ENCODE measurements at places on chromosomes 5 and 9.

DNA sequence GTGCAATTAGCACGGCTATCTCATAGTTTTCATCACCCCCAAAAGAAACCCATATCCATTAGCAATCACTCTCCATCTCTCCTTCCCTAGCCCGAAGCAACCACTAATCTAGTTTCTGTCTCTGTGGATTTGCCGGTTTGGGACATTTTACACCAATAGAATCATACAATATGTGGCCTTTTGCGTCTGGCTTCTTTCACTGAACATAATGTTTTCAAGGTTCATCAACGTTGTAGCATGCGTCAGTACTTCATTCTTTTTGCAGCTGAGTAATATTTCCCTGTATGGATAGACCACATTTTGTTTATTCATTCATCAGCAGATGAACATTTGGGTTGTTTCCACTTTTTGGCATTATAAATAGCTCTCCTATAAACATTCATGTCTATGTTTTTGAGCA lies 75.4 kb upstream of the TBC1D2 start:
- no peak for ATAC-seq

DNA sequence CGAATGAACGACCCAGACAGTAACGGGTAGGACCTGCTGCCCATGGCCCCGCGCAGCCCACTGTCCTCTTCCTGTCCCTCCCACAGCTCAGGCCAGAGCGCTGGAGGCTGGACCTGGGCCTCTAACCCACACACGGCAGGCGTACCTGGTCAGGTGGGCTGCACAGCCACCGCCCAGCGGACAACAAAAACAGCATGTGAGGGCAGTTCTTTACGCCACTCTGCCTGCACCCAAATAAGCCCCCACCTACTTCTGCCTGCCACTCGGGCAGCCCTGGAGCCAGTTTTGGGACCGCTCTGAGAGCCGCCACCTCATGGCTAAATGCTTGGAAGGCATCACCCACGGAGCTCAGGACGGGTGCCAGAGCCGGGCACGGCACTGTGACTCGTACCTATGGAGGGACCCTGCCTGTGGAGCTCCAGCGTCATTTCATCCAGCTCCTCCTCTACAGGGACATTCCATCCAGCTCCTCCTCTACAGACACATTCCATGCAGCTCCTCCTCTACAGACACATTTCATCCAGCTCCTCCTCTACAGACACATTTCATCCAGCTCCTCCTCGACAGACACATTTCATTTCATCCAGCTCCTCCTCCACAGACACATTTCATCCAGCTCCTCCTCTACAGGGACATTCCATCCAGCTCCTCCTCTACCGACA lies 18.9 kb downstream of the CLPTM1L start:
- ATAC-seq: no peak

DNA sequence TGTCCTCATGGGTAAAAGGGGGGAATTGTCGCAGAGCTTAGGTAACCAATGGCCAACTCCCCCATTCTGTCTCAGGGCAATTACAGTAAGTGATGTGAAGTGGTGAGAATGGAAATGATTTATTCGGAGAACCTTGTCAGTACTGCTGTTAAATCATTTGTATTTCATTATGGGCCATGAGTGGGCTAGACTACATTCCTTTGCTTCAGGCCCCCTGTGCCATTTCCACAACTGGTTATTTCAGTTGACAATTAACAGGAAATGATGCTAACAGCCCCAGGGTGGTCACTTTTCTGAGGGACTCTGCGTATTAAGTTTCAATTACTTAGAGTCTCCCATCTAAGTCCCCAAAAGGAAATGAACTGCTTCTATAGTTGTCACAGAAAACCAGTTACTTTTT lies 653.7 kb downstream of the CCDC171 start:
- ATAC-seq: no peak

- ATAC-seq: peak; percentile 58
These were observed 2.3 kb downstream of the NMRK1 start for GRCh38 chr9:75085640-75086039.

GRCh38 chr5:88672644-88673252 lies 210.2 kb downstream of the MEF2C start:
- no peak for ATAC-seq

DNA sequence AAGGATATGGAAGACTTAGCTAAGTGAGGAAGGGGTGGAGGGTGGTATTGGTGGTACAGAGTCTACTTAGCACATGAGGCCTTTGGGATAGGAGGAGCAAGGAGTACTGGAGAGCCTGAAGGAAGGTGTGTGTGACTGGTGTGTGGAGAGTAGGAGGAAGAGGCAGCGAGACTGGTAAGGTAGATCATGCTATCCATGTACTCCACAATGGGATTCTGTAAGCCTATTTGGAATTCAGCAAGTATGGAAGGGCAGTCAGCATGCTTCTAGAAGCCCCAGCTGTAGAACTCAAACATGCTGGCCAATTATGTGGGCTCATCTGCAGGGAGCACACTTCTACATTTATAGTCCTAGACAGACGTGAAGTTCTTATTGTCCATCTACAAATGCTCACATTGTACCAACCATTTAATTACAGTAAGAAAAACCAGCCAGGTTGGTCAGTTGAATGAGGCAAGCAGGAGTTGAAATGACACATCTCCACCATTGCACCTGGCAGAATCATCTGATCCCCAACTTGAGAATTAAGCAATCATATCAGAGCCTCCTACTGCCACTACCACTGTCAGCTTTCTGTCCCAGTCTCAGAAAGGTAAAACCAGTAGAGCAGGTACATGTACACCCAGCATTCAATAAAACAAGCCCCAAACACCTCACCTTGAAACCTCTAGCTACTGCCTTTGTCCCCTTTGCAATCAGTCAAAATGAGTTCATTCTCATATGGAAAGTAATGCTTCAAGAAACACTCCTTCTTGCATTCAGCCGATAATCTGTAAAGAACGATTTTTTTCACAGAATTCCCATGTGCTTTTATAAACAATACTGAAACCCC lies 60.9 kb upstream of the GLRX start:
- peak; percentile 91 for ATAC-seq

DNA sequence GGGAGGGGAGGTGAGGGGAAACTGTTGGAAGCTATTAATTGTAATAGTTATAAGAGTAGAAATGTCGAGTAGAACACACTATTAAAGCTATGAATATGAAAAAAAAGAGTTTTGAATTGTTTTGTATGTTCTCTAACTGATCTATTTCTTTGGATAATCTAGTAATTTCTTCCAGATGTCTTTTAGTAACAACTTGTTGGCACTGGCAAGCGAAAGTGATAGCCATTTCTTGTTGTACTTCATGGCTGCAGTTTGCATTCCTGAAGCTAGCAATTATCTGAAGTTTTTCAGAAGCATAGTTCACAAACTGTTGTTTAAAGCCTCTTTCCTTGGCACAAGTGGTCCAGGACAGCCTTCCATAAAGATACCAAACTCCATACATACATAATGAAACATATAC lies 49.4 kb upstream of the SPATA31C2 start:
- no peak for ATAC-seq
